ENCODE measurements at places on chromosomes 1 and 21. TPM values are rescaled to one million over a fixed set of nuclear protein-coding genes. Genes with fewer than 3 reads are reported as not detected.
A peak's percentile ranks its signal among the peaks of the same experiment; 100 is the strongest.

DNA sequence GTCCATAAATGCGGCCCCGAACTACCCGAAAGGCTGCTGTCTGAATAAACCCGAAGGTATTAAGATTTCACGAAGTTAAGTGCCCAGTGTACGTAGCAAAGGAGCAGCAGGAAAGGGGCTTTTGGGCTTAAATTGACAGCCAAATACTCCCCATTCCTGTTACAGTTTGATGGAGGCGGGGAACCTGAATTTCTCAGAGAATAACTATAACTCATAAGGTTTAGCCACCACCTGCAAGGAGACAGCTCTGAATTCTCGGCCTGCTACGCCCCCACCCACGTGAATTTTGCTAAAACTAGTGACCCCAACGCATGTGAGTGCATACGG lies 5.2 kb downstream of the GFI1 start:
- DNase-seq: no peak

- no peak for DNase-seq
Observed at GRCh38 chr21:40331172-40331571, 463.9 kb downstream of the PCP4 start.

DNA sequence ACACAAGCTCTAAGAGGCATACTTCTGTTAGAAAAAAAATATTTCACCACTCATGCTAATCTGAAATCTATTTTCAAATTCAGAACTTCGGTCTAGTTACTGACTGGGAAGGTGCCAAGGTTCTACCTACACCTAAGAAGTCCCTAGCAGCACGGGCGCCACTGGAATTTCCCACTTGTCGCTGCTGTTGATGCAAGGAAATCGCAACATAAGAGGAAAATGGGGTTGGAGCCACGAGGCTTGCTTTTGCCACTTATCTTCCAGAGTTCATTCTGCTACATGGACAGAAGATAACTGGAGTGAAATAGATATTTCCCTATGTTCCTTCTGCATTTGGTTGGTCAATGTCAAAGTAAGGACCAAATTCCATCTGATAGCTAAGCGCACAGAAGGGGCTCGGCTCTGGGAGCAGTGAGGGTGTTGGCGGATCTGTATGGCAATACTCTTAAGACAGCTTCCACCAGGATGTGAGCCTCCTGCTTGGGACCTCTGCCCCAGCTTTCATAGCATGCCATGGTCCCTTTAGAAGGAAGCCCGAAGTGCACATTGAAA lies 47.2 kb downstream of the RCAN1 start:
- DNase-seq: no peak

DNA sequence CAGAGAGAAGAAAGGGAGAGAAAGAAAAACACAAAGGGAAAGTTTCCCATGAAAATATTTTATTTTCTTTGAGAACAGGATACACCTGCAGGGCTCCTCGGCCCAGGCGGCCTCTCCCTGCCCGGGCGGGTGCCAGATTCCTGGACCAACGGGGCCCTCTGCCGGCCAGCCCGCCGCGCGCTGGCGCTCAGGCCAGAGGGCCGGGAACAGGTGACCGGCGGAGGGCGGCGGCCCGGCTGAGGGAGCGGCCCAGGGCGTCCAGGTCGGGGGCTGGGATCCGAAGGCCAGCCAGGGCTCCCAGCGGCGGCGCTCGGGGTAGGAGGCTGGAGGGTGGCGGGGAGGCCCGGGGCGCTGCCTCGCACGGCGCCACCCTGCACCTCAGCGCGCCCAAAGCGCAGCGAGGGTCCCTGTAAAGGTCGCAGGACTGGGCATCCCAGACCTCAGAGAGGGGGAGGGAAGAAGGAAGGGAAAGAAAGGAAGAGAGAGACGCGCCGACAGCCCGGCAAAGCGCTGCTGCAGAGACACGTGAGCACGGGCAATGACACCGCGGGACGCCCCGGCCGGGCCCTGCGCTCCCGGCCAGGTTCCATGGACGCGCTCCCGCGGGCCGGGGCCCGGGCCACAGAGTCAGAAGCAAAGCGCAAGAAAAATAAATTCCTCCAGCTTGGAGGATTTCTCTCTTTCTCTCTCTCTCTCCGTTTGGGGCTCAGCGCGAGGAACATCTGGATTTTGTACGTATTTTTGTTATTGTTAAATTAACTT lies 927 bp downstream of the WNT9A start:
- peak; percentile 98 for DNase-seq

- DNase-seq: no peak
Observed at GRCh38 chr1:36365381-36365780, 20.3 kb downstream of the STK40 start.

GRCh38 chr1:230632273-230632873 lies 9.9 kb upstream of the COG2 start:
- peak; percentile 85 for DNase-seq

The KRTAP19-5 gene
- total RNA-seq: not detected

All from PC-3 (cell line).